GM18507 (cell line): ENCODE measurements at places on chromosomes 6 and 20.

DNA sequence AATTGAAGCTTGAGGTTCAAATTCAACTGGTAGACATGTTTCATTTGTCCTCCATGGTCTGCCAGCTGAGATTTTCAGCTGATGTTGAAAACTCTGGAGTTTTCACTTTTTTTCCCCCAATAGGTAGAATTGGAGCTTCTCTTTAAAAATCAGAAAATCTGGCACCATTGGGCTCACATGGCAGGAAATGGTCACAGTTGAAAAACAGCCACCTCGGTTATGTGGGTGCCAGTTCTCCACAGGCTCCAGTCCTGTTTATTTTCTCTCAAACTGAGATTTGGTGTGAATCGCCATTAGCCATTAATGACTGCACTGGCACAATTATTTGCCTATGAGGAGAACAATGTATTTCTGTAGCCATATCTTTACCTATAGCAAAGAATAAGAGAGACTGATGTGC lies 171.4 kb upstream of the TFAP2D start:
- no peak for DNase-seq

DNA sequence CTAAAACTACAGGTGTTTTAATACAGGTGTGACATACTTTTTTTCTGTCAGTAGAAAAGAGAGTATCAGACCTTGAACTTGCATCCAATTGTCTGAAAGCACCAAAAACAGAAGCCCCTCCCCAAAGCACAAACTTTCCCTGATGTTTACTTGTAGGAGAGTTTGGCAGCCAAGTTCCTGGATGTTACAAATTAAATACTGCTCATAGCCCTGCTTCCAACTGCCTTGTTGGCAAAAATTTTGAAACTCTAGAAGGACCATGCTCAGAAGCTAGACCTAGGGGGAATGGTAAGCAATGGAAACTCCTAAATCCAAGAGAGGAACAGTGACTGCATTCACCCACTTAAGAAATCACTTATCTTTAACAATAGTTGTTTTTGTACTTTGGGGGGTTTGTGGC lies 17.0 kb upstream of the ARG1 start:
- DNase-seq: no peak

DNA sequence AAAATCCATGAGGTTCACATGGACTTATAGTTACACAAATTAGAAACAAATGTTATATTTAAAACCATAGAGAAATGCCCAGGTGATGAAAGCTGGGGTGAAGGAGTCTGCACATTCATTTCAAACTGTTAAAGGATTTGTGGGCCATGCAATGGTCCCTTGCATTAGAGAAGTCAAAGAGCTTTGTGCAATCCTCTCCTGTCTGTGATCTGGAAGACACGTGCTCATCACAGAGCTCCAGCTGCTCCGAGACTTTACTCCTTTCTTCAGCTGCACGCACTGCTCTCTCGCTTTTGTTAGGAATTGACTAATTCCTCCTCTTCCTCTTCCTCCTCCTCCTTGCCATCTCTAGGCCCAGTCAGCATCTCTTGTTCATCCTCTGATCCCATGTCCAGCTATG lies 4.1 kb upstream of the AIF1 start:
- no peak for DNase-seq

DNA sequence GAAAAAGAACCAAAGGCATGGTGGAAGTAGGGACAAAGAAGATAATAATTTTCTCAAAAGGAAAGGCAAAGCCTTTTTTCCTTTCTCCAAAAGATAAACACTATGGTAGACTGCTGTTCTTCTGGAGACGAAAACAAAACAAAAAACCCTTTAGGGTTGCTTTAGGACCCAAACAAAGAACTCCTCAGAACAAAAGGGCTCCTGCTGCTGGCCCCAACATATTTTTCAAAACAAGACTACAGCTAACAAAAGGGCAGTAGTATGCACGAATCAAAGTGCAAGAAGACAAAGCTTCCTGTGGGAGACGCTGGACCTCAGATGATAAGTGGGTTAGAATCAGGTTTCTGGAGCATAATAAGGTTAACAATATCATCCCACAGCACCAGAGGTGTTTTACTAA lies 15.8 kb downstream of the NCOA5 start:
- DNase-seq: no peak

- DNase-seq: no peak
Observed at GRCh38 chr6:2783188-2783963, 18.2 kb downstream of the WRNIP1 start.

DNA sequence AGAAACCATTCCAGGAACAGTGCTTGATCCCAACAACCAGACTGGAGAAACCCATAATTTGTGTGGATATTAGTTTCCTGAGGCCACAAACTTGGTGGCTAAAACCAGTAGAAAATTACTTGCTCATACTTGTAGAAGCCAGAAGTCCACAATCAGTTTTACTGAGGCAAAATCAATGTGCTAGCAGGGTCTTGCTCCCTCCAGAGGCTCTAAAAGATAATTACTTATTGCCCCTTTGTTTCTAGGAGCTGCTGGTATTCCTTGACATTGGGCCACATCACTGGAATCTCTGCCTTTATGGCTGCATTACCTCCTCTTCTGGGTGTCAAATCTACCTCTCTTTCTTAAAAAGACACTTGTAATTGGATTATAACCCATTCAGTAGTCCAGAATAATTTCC lies 142.2 kb upstream of the SAMD5 start:
- no peak for DNase-seq

DNA sequence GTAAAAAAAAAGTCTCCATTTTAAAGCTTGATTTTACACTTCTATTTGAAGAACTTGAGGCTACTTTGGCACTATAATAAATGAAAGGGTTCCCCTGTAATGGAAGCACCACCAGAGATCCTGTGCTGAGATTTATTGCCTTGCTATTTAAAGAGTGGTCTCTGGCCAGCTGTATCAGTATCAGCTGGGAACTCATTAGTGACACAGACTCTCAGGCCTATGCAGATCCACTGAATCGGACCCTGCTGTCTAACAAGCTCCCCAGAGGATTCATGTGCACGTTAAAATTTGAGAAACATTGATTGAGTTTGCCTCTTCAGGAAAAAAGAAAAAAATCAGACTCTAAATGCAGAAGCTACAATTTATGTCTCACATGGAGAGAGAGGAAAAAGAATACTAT lies 299.9 kb upstream of the BMP2 start:
- DNase-seq: no peak

DNA sequence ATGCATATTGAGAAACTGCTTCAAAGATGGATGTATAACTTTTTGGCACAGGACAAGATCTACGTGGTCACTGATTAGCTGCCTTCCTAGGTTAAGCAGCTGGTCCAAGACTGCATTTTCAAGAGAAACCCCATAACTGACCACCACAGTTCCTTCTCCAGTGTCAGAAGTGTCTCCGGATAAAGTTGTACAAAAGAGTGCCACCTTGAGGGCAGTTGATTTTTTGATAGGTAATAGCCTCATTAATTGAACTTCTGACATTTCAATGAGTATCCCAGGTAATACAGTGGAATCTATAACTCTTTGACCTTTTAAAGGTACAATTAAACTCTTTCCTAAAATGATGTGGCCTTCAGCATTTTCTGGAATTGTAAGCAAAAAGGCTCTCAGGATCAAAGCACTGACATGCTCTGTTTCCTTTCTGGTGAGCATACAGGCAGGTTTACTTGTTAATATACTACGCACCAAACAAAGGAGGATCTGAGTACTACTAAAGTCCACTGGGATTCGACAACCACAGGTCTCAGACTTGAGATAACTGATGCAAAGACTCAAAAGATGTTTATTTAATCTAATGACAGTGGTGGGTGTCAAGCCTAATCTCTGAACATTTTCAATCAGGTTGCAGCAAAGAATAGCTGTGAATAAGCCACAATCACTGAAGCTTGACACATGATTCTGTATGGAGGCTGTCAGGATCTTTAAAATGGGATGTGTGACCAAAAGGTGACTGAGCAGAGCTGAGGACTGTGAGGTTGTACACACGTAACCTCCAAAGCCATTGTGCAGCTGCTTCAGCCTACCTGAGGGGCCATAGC lies 21.2 kb downstream of the MKKS start:
- DNase-seq: no peak

DNA sequence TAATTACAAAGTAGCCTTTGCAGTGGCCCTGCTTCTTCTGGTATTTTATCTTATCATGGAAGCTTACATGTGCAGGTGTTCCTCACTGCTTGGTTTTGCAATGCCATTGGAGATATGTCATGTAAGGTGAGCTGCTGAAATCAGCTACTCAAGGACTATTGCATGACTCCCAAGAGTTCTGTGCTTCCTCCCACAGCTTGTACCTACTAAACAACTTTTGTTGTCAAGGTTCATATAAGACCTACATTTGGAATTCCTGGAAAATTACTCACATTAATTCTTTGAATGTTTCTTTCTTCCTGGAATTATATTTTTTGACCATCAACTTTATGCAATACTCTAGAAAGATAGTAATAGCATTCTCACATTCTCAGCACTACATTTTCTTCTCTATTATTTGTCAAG lies 427.5 kb upstream of the HSF2 start:
- DNase-seq: no peak

DNA sequence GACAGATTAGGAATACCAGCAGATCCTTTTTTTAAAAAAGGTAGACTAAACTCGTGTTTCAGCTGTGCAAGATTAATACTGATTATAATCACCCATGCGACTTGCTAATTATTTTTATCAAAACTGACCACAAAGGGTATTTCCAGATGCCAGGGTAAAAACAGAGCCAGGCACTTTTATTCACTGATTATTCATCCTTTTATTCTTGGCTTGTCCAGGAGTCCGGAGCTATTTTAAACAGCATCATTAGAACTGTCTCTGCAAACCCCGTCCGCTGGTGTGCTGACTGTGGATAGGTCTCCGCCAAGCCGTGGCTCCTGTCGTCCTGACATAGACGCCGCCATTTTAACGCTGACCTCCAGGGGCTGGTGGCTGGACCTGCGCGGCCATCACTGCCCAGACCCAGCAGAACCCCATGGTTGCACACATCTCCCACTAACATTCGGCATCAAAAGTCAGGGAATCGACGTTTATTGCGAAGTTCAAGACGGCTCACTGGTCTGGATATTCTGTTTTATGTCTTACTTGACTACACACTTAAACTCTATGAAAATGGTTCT lies 364.8 kb downstream of the THBS2 start:
- DNase-seq: no peak

DNA sequence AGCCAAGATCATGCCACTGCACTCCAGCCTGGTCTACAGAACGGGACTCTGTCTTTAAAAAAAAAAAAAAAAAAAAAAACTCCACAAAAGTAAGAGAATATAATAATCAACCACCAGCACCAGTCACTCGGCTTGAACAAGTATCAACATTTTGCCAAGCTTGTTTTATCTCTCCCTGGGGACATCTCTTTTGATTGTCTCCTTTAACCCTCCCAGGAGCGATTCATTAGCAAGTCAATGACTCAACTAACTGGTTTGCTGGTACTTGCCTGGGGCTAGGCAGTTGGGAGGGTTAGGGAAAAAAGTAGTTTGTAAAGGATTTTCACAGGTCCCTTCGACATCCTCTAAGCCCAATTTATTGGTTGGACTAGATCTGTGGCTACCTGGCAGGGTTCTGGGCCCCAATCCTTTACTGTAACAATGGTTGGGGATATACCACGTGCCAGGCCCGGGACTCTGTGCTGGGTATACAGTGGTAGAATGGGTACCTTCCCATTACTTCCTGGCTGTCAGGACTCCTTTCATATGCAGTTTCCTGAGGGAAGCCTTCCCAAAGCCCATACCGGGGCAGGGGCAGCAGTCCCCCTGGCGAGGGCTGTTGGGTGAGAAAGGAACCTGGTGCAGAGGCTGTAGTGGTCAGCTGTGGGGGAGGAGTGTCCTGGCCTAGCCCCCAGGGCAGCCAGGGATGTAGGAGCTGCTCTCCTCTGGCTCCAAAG lies 12.2 kb downstream of the TGIF2 start:
- no peak for DNase-seq
